T1000 (cell line): ENCODE measurements at places on chromosomes 1 and 21.

DNA sequence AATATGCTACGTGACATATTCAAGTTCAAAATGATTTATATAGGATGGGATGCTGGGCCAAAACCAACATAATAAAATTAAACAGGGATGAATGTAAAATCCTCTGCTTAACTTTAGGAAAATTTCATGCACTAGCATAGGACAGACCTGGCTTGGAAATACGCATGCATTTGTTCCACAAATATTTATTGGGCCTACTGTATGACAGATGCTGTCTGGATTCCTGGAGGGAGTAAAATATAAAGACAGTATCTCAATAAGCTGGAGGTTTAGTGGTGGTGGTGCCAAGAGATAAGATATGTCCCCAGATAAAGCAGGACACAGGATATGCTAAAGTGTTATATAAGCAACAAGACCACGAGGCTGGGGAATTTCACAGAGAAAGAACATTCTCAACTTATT, 15.1 kb downstream of the RCSD1 start:
- no peak for DNase-seq

DNA sequence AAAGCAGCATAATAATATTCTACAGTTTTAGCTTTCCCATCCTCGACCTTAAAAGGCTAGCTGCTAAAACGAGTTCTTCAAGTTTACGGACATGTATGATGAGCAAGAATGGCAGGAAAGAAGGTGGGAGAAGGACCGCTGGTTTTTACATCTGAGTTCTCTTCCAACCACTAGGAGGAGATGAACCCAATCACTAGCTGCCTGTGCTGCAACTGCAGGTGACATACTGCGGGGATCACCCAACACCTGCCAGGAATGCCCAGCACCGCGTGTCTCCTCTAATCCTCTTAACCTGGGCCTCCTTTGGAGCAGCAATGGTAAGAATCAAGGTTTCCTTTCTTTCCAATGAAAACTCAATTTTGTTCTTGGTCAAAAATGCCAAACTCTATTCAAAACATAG, 23.5 kb downstream of the TOR3A start:
- DNase-seq = no peak

GRCh38 chr1:235918465-235918864, 51.8 kb upstream of the LYST start:
- DNase-seq = no peak

DNA sequence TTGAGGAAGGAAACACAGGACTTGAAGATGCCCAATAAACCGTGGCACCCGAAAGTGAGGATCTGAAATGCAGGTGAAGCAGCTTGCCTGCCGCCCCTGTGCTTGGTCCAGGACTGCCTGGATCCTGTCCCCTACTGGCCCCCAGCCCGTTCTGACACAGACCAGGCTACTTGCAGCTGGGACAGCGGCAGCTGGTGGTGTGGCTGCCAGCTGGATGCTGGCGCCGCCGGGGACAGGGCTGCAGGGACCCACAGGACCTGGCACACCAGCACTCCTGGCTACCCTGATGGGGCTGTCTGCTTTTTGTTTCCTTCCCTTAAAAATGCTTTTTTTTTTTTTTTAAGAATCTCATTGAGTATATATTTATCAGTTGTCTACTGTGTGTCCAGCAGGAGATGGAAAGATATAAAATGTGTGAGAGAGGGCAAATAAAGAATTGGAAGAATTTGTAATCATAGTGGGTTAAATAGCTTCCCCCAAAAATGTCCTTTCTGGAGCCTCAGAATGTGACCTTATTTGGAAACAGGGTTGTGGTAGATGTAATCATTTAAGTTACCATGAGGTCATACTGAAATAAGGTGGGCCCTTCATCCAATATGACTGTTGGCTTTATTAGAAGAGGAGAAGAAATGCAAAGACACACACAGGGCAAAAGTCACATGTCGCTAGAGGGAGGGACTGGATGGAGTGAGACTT, 165.6 kb downstream of the DSCAM start:
- no peak for DNase-seq

DNA sequence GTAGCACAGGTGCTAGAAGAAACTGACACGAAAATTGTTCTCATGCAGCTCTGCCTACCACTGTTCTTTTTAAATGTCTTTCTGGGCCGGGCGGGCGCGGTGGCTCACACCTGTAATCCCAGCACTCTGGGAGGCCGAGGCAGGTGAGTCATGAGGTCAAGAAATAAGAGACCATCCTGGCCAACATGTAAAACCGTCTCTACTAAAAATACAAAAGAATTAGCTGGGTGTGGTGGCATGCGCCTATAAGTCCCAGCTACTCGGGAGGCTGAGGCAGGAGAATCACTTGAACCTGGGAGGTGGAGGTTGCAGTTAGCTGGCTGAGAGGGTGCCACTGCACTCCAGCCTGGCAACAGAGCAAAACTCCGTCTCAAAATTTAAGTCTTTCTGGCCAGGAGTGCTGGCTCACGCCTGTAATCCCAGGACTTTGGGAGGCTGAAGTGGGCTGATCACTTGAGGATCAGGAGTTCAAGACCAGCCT, 947 bp upstream of the RIT1 start:
- no peak for DNase-seq

DNA sequence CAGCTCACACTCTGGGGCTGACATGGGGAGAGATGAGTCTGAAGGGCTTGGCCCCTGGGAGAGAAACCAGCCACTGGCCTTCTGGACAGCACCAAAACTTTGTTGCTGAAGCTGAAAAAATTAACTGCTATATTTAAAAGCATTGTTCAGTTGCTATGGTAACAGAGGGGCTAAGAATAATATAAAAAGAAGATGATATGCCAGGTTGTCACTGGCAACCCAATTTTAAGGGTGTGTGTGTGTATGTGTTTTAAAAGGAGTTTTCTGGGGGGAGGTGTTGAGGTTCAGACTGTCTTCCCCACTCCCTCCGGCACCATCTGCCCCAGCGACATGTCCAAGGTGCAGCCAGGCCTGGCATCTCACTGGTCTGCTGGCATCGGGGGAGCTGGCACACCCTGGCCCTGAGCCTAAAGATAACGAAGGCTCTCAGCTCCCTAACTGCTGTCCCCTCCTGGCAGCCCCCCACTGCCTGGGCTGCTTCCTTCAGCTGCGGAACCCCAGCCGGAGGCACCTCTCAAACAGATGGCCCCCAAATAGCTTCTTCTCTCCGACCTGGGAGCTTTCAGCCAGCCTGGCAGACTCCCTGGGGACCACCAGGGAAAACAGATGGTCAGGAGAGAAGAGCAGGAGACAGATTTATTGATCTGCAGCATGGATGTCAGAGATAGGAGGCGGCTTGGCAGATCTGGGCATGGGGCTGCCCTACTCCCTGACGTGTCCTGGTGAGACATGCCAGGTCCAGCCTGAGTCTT, 203.9 kb downstream of the HIVEP3 start:
- no peak for DNase-seq

- DNase-seq = no peak
Observed at GRCh38 chr1:59733443-59734141, 81.2 kb upstream of the HOOK1 start.

GRCh38 chr1:93777255-93777654, 95.6 kb upstream of the BCAR3 start:
- no peak for DNase-seq

DNA sequence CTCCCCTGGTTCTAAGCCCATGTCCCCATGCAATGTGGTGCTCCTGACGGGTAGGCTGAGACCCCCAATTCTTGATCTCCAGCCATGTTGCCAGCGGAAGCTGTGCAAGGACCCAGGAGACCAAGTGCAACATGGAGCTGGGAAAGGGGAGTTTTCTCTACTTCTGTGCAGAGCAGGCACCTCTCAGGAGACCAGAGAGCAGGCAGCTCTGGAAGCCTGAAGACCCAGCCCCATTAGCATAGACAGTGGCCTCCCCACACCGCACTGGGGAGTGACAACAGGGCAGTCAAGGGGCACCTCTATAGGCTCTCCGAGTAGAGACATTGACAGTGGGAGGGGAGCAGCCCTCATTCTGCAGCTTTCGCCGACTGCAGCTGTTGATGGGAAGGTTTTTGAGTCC, 410.2 kb downstream of the MATN1 start:
- DNase-seq = no peak

GRCh38 chr1:25817840-25818501, 1.8 kb upstream of the MTFR1L start:
- DNase-seq = no peak

DNA sequence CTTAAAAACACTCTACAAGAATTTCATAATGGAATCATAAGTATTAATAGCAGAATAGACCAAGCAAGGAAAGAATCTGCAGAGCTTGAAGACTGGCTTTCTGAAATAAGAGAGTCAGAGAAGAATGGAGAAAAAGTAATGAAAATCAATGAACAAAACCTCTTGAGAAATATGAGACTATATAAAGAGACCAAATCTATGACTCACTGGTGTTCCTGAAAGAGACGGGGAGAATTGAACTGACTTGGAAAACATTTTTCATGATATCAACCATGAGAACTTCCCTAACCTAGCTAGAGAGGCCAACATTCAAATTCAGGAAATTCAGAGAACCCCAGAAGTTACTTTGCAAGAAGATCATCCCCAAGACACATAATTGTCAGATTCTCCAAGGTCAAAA, 85.6 kb downstream of the GDAP2 start:
- no peak for DNase-seq

DNA sequence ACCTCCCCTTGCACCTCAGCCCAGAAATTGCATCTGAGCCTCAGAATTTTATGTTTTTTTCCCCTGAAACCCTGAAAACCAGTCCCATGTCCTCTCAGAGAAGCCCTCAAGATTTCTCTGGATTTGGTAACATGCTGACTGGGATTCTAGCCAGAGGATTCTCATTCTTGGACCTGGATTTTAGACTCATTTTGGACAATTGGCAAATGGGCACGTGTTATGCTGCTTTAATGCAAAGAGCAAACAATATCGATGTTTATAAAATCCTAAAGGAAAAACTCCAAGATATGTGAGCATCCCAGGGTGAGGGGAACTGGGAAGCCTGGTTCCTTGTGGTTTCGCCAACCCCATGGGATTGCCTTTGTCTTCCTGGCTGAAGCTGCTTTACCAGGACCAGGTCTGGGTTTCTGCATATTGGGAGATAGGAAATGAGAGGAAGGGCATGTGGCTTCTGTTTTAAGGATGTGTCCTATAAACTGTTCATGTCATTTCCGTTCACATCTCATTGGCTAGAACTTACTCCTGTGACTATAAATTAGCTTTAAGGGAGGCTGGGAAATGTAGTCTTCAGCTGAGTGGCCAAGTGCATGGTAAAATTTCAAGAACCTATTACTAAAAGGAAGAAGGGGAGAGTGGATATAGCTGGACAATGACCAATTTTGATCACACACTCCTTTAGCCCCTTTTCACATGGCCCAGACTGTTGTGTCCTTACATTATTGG, 27.2 kb upstream of the BCL10 start:
- DNase-seq = no peak

GRCh38 chr1:72177711-72178110, 104.6 kb downstream of the NEGR1 start:
- DNase-seq = no peak

GRCh38 chr1:58469016-58469415, 77.5 kb downstream of the OMA1 start:
- DNase-seq = no peak

DNA sequence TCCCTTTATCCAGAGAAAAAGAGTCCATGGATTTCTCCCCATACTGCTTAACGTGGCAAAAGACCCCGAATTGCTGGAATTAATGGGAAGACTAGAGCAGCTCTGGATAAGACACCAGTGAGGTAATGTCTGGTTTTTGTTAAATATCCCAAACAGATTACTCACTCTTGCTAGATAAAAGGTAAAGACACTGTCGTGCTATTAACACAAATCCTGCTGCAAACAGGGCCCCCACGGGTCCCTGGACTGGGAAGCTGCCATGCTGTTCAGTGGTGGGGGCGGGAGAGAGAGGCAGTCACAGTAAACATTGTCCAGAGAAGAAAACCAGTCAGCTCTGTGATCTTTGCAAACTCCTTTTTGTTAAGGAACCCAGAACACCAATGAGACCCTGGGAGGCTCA, 15.2 kb upstream of the SRP9 start:
- DNase-seq = no peak

DNA sequence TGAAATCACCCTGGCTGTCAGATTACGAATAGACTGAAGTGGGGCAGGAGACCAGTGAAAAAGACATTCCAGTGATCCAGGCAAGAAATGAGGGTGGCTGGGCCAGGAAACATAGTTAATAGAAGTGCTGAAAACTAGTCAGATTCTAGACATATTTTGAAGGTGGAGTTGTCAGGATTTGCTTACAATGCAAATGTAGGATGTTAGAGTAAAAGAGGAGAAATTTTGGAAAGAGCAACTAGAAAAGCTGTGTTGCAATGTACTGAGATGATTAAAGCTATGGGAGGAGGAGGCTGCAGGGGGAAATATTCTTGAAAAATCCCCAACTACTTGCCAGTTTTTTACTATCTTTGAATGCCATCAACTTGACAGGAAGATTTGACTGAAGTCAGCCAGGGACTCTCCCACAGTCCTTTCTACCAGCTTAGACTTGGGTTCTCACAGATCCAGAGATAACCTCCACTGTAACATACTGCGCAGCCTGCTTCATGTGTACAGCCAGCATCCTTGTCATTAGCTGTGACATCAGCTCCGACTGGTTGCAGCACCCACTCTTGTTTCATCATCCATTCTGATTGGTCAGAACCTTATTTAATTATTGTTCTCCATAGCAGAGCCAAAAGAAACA, 109.7 kb downstream of the TSEN15 start:
- DNase-seq = no peak

- DNase-seq = no peak
Observed at GRCh38 chr21:33673473-33673872, 31.2 kb downstream of the ITSN1 start.

GRCh38 chr1:37372711-37373110, 101.7 kb upstream of the ZC3H12A start:
- DNase-seq = no peak

- DNase-seq = no peak
Observed at GRCh38 chr1:63454269-63454668, 68.8 kb downstream of the ITGB3BP start.

- no peak for DNase-seq
Observed at GRCh38 chr1:203666609-203667008, 40.0 kb downstream of the ATP2B4 start.

GRCh38 chr1:7234471-7234755, 449.2 kb downstream of the CAMTA1 start:
- DNase-seq = no peak

GRCh38 chr1:56566061-56566744, 13.2 kb downstream of the PLPP3 start:
- no peak for DNase-seq

- DNase-seq = no peak
Observed at GRCh38 chr1:198595765-198596164, 43.1 kb upstream of the PTPRC start.
